ENCODE measurements at places on chromosomes 4 and X. TPM values are rescaled to one million over a fixed set of nuclear protein-coding genes. Genes with fewer than 3 reads are reported as not detected.

The CXXC4 gene
- 5.1 TPM for total RNA-seq

The LNX1 gene
- 7.9 TPM for total RNA-seq

The ADH5 gene
- 165 TPM for total RNA-seq

The PCDH19 gene
- 6.9 TPM for total RNA-seq

The ADH4 gene
- total RNA-seq: not detected

The UGT2B15 gene
- total RNA-seq: 0.26 TPM

The SPANXD gene
- not detected for total RNA-seq

The PPP3CA gene
- total RNA-seq: 79.8 TPM

The THAP9 gene
- 30.3 TPM for total RNA-seq

The TBC1D9 gene
- total RNA-seq: 68.0 TPM

Measured in urinary bladder (tissue), 4 donors.